ENCODE measurements at places on chromosomes 12 and 14.

GRCh38 chr14:32345311-32345791, 16.3 kb downstream of the AKAP6 start:
- no peak for DNase-seq

DNA sequence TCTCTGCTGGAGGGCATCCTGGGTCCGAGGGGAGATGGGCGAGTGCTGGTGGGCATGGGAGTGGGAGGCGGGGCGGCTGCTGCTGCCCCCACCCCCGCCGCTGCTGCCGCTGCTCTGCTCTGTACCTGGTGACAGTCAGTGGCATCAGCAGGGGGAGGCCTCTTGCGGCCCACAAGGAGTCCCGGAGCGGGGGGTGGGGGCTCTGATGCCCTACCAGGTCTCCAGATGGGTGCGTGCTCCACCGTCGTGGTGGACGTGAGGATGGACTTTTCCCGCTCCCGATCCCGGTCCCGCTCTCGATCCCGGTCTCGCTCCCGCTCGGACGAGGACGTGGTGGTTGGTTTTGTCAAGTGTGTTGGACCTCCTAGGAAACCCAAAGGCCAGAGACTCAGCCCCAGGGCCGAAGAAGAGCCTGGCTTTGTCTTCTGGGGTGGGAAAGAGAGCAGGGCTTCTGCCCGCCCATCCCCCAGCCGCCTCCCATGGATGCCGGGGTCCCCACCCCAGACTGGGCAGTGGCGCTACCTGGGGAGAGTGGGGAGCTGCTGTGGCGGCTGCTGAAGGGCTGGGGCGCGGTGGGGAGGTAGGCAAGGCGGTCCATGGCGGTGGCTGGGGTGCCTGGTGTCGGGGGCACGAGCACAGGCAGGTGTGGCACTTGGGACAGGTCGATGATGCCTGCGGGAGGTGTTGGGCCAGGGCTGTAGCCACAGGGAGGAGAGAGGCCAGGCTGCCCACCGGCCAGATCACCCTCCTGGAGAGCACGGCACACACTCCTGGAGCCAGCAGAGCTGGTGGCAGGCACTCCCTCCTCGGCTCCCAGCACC, 45.4 kb downstream of the RFLNA start:
- no peak for DNase-seq

DNA sequence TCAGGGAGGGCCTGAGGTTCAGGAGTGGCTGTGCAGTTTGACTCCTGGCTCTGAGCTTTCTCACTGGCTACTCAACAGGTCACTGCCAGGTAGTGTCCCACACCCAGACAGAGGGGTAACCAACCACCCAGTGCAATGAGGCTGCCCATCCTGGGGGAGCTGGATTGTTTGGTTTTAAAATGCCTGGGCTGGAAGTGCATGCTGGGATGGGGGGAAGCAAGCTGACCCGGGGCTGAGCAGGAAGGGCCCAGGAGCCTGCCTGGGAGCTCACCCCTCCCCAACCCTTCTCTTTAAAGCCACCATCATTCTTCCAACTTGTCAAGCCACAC, 12.6 kb upstream of the ABHD12B start:
- DNase-seq: no peak

DNA sequence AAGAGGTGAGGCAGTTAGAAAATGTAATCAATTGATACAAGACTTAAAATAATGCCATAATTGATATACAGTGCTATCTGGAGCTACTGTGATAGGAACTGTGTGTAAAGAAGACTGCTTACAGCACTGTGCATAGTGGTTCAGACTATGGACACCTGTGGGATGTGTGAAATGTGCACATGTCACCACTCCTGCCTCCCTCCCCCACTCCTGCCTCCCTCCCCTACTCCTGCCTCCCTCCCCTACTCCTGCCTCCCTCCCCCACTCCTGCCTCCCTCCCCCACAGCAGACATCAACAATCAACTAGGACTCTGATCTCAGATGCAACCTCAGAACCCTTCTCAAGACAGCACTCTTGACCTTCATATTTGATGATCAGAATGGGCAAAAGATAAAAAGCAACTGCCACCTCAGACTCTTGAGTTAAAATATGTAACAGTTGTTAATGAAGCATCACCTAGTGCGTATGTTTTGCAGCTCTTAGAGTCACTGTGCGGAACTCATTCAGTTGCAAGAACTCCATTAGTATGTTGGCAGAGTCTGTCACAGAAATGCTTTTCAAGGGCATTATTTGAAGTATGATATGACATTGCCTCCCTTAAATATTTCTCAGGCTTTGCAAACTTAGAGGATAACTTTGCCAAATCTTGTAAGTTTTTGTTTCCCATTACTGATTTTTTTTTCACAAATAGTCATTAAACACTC, 255.2 kb upstream of the DDHD1 start:
- no peak for DNase-seq

GRCh38 chr12:59068436-59068835, 148.1 kb upstream of the LRIG3 start:
- DNase-seq: no peak

GRCh38 chr12:106030210-106031071, 108.3 kb downstream of the NUAK1 start:
- DNase-seq: no peak

DNA sequence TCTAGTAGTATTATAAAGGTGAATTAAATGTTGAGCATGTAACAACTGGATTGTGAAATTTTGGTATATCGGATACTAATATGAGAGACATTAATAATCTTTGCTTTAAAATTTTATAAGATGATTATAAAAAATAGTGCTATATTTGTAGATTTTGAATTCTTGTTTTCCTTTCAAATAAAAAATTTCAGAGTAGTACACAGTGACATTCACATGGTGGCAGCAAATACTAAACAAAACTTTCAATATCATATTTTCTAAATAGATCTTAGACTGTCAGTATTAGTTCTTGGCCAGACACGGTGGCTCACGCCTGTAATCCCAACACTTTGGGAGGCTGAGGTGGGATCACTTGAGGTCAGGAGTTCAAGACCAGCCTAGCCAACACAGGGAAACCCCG, 166.0 kb downstream of the NAV3 start:
- DNase-seq: no peak

DNA sequence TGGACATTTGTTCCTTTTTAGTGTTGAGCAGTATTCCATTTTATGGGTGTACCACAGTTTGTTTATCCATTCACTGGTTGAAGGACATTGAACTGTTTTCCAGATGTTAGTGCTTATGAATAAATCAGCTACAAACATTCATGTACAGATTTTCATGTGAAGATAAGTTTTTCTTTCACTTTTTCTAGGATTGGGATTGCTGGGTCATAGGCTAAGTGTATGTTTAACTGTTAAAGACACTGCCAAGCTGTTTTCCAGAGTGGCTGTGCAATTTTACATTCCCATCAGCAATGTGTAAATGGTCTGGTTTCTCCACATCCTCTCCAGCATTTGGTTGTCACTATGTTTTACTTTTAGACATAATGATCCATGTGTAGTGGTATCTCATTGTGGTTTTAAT, 14.0 kb upstream of the NID2 start:
- no peak for DNase-seq
